ENCODE measurements at places on chromosomes 13 and 19.

DNA sequence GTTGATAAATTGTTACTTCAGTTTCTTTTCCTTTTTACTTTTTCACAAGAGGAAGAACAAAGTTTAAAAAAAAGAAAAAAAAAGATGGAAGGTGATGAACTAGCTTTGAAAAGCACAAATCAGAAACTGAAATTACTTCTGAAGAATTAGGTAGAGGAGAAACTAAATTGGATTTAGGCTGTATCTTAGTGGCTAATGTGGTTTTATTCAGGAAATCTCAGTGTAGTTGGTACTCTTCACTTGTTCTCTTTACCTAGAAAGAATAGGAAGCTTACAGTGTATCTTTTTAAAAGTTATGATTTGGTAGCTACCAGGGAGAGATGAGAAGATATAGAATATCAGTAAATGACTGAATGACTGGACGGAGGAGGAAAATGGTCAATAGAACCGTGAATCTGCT lies 247.7 kb downstream of the GGACT start:
- no peak for DNase-seq

GRCh38 chr13:88704600-88705275 lies 1033.6 kb downstream of the SLITRK5 start:
- DNase-seq, result no peak

DNA sequence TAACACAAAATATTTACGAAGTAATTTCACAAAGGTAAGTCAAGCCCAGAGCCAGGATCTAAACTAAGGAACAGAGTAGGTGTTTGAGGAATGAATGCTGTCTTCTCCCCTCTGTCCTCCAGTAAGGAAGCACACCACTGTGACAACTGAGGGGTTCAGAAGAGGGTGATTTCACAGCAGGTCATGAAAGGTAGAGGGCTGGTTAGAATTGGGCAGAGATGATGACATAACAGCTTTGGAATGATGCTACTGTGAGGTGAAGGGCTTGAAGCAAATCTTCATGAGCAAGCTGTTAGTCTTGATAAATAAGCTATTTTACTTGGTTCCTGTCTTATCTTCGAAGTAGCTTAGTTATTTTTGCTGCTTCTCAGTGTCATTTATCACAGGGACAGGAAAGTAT lies 498.6 kb downstream of the FGF9 start:
- no peak for DNase-seq

GRCh38 chr19:2461751-2462634 lies 5.2 kb upstream of the LMNB2 start:
- no peak for DNase-seq

- no peak for DNase-seq
These were observed 860.7 kb upstream of the GPC6 start for GRCh38 chr13:92365904-92366303.

Data from stimulated activated CD8-positive, alpha-beta memory T cell treated with anti-CD3 and anti-CD28 coated beads, Interleukin-2, amount 100 ng/mL, for 1 hour (primary cell).